ENCODE measurements at places on chromosomes 3 and 15. TPM values are rescaled to one million over a fixed set of nuclear protein-coding genes. Genes with fewer than 3 reads are reported as not detected.

DNA sequence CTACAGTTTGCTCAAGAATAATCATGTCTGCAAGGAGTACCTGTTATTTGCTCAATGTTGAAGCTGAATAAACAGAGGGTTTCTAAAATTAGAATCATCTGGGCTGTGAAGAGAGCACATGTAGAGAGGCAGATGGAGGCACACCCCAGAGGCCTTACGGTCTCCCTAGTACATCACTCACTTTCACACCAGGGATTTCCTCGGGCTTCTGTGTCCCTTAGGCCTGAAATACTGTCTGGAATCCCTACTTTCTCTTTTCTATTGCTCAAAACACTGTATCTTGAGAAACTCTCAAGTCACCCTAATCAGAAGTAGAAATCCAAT is 473.7 kb upstream of the ROBO2 start:
- no peaks in the 10 kb centered on the region for H3K36me3 ChIP-seq
- H3K4me1 ChIP-seq: peaks cover 25% of the 10 kb centered on the region
- H3K27me3 ChIP-seq: no peaks in the 10 kb centered on the region

DNA sequence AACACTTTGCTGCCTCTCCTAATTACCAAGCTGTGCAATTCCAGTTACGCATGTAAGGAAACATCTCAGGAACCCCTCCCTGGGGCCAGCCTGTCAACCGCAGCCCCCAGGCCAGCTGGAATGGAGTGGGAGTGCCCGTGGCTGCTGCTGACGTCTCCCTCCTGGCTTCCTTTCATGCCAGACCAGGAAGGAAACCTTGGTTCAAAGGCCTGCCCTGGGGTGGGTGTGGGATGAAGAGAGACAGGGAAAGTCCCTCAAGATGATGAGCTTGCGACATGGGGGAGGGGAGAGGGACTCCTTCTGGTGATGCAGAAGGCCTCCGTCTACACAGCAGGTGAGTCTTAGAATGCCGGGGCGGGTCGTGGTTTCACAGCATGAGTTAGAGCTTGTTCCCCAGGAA is 11.4 kb upstream of the CYP11A1 start:
- no peaks in the 10 kb centered on the region for H3K36me3 ChIP-seq
- H3K4me3 ChIP-seq: no peak overlapping the region
- peaks cover 6% of the 10 kb centered on the region for H3K4me1 ChIP-seq
- peaks cover 2% of the 10 kb centered on the region for H3K27me3 ChIP-seq
- no peak overlapping the region for H3K27ac ChIP-seq

DNA sequence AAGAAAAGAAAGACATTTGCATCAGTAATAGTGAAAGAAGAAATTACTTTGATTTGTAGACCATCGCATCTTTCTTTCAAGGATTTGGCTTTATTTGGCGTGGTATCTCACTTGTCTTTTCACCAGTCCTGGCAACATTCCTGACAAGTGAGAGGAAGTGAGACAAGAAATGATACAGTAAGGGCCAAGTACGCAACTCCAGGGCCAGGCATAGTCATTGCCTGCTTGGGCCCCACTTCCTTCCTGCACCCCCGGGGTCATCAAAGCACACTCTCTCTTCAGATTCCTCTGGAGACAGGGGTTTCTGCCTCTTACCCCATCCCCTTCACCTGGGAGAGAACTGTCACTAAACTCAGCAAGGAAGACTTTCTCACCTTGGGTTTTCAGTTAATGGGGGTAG is 55.1 kb downstream of the CD47 start:
- no peak overlapping the region for H3K27ac ChIP-seq
- peaks cover 21% of the 10 kb centered on the region for H3K4me1 ChIP-seq
- no peak overlapping the region for H3K4me3 ChIP-seq
- no peaks in the 10 kb centered on the region for H3K36me3 ChIP-seq

- H3K4me1 ChIP-seq: peaks cover 10% of the 10 kb centered on the region
- DNase-seq: peak; percentile 92
- H3K36me3 ChIP-seq: no peaks in the 10 kb centered on the region
- H3K4me3 ChIP-seq: peak within 1 kb of the TSS; percentile 91
Observed at GRCh38 chr15:42490671-42491538, at the start of gene ZNF106. Gene ZNF106, minus strand, starts transcription at chr15:42491141. Its CDS starts 18,852 bp downstream, at chr15:42472289.

DNA sequence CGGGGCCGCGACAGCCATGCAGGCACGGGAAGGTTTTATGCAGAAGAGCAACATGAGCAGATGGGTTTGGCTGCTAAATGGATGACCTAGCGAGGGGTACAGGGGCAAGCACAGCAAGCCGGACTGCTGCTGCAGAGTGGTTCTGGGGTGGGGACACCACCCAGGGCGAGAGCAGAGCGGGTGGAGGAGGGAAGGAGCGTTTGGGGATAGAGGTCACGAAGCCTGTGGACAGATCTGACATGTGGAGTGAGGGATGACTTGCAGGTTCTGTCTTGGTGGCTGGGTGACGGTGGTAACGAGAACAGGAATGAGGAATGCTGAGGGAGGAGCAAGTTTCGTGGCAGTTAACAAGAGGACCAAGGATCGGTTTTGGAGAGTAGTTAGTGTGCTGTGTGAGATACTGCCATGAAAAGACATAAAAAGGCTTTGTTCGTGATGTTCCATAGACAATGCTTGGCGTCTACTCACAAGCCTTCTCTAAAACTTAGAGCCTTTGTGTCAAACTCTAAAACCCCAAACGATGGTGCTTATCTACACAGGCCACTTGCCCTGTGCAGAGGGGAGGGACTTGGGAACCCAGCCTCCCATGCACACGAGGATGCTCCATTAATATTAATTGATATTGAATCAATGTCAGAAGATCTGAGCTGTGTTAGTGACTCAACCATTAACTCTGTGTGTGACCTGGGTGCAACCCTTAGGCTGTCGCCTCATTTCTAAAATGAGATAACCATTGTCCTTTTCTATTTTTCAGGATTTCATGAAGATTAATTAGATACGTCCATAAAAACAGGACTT is 132.7 kb upstream of the SLC2A2 start:
- peaks cover 9% of the 10 kb centered on the region for H3K4me1 ChIP-seq
- no peak overlapping the region for H3K4me3 ChIP-seq
- peaks cover 7% of the 10 kb centered on the region for H3K27me3 ChIP-seq
- DNase-seq: no peak

DNA sequence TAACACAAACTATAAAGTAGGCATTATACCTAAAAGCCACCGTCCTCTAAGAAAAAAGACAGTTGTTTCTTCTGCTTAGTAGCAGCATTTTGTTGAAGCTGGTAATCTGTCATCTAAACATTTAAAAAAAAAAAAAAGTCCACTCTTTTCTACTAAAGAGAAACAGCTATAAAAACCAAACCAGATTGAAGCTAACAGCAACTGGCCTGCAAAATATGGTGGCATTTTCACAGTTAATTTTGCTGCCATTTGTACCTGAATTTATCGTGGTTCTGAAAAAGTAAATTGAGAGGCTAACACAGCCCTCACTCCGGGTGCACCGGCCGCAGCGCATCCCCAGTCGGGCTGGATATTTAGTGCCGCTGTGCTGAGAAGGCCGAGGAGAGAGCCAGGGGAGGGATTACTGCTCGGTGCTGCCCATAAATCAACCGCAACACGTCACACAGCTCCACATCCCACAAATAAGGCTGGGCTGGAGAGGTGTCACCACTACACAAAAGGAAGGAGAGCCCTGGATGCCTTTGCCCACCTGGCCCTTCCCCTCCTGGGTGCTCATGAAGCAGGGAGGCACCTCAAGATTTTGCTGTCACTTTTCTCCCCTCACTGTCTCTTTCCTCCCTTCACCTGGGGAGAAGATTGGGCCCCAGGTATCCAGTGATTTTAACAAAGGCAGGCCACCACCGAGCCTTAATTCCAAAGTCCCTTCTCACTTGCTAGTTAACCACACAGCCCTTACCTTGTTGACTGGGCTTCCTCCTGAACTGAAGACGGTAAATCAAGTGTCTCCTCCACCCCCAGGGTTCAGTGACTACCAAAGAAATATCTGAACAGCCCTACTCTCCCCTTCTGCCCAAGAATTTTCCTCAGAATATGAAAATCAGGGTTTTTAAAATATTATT is 44.4 kb downstream of the MECOM start:
- H3K4me3 ChIP-seq: no peak overlapping the region
- no peaks in the 10 kb centered on the region for H3K36me3 ChIP-seq
- peaks cover 5% of the 10 kb centered on the region for H3K4me1 ChIP-seq
- DNase-seq: no peak
- no peaks in the 10 kb centered on the region for H3K27me3 ChIP-seq

GRCh38 chr15:67948215-67948614 is 105.9 kb upstream of the PIAS1 start:
- no peak overlapping the region for H3K27ac ChIP-seq
- no peak overlapping the region for H3K4me3 ChIP-seq
- H3K36me3 ChIP-seq: no peaks in the 10 kb centered on the region
- H3K4me1 ChIP-seq: no peaks in the 10 kb centered on the region
- DNase-seq: no peak

DNA sequence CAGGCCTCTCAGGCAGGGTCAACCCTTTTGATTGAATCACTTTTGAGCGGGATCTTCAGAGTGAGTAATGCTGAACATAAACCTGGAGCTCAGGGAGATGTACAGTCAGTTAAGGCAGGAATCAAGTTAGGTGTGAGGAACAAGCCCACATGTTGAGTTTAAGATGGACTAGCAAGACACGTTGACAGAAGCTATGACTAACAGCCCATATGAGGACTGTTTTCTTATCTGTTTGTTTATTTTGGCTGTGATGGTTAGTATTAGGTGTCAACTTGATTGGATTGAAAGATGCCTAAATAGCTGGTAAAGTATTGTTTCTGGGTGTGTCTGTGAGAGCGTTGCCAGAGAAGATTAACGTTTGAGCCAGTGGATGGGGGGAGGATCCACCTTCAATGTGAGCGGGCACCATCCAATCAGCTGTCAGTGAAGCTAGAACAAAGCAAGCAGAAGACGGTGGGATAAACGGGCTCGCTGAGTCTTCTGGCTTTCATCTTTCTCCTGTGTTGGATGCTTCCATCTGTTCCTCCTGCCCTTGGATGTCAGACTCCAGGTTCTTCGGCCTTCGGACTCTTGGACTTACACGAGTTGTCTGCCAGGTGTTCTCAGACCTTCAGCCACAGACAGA is 232.3 kb upstream of the STAC start:
- DNase-seq: no peak
- no peak overlapping the region for H3K4me3 ChIP-seq
- no peak overlapping the region for H3K27ac ChIP-seq

- H3K27ac ChIP-seq: peak overlapping the region; percentile 70
- H3K4me3 ChIP-seq: no peak overlapping the region
- peaks cover under 1% of the 10 kb centered on the region for H3K36me3 ChIP-seq
- H3K4me1 ChIP-seq: peaks cover 5% of the 10 kb centered on the region
Observed at GRCh38 chr15:61828008-61828407, 232.2 kb downstream of the VPS13C start.

- H3K36me3 ChIP-seq: no peaks in the 10 kb centered on the region
- DNase-seq: no peak
- H3K27me3 ChIP-seq: peaks cover 13% of the 10 kb centered on the region
- no peaks in the 10 kb centered on the region for H3K4me1 ChIP-seq
- no peak overlapping the region for H3K27ac ChIP-seq
Observed at GRCh38 chr15:77695961-77696582, 63.4 kb upstream of the LINGO1 start.

DNA sequence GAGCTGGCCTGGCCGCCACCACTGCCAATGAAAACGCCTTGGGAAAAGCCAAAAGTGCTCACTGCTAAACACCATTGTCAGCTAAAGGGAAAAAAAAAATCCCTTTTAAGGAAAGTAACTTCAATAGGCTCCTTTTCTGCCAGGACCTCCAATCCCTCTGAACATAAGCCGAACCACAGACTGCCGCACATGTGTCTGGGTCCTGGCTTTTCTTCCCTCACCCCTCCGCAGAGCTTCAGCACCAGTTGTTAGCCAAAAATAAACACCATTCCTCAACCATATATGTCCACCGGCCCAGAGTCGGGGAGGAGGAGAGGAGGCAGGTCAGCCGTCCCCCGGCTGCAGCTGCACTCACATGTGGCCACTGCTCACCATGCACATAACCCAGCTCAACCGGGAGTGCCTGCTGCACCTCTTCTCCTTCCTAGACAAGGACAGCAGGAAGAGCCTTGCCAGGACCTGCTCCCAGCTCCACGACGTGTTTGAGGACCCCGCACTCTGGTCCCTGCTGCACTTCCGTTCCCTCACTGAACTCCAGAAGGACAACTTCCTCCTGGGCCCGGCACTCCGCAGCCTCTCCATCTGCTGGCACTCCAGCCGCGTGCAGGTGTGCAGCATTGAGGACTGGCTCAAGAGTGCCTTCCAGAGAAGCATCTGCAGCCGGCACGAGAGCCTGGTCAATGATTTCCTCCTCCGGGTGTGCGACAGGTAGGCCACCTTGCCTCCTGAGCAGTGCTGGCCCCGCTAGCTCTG is at the start of gene FBXL22:
FBXL22 (plus strand) TSS at position 350 of the 753 bp plus-strand sequence; CDS start at position 356, 6 bp downstream.
- peaks cover 11% of the 10 kb centered on the region for H3K27me3 ChIP-seq
- H3K4me1 ChIP-seq: peaks cover 9% of the 10 kb centered on the region
- H3K27ac ChIP-seq: no peak within 1 kb of the TSS
- DNase-seq: no peak

DNA sequence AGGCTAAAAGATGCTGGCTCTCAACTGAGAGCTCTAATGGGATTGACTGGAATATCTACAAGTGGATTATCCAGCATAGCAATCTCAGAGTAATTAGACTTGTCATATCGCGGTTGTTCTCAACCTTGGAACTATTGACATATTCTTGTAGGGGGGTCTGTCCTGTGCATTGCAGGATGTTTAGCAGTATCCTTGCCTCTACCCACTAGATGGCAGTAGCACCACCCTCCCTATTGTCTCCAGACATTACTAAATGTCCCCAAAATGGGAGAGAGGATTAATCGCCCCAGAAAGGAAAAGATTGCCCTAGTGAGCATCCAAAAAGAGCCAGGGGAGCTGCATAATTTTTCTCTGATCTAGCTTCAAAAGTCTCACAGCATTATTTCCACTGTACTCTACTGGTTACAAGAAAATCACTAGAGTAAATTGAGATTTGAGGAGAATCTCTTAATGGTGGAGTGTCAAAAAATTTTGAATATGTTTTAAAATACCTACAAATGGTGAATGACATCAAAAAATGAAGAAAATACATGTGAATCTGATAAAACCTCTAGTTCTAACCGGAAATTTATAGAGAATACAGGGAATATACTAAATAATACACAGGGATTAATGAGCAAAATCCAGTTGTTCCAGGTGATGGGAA is 388.2 kb upstream of the AGTR1 start:
- DNase-seq: peak; percentile 26
- H3K27me3 ChIP-seq: no peaks in the 10 kb centered on the region
- no peak overlapping the region for H3K27ac ChIP-seq
- H3K36me3 ChIP-seq: no peaks in the 10 kb centered on the region
- no peaks in the 10 kb centered on the region for H3K4me1 ChIP-seq

LRRC31 gene
- not detected for total RNA-seq

STRIT1 gene
- total RNA-seq: not detected

PPP1R14D gene
- total RNA-seq: not detected

PRSS50 gene
- not detected for total RNA-seq

TM6SF1 gene
- total RNA-seq: not detected
